ENCODE measurements at places on chromosomes 5 and 9.

DNA sequence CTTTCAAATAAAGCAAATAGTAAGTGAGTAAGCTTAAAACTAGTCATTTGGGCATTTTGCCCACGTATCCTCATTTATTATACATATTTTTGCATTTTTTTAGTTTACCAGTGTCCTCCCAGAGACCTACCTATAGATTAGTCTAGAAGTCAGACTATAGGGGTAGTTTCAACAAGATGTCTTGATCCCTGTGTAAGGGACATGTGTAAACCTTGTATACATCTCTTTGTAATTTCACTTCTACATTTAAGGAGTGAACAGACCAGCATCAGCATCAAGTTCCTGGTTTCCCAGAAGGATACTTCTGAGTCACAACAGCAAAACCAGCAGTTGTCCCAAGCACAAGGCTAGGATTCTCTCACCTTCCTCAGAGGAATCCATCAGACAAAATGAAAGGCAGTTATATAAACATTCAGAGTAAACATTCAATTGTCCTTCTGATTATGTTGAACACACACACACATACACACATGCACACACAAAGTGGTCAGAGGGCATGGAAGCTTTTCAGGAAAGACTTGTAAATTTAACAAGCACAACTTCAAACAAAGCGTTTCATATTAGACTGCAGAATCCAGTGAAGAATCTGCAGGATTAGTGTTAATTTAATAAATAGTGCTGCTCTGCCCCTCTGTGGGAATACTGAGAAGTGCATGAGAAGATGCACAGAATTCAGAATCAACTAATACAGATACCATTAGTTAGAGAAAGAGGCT, 55.4 kb downstream of the HINT1 start:
- DNase-seq = peak; percentile 78

DNA sequence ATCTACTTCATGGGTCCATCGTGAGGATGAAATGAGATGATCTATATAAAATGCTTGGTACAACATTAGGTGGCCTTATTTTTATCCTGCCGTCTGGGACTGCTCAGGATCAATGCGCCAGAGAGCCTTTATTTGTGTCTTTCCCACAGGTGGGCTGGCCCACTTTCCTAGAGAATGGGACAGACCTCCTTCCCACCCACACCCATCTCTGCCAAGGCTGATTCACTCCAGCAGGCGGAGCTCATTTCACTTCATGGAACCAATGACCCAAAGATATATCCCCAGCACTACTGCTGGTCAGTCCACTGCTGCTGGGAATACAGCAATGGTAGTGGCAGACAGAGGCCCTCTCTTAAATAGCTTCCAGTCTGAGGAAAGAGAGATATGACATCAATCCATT, 35.7 kb downstream of the TGFBI start:
- no peak for DNase-seq

DNA sequence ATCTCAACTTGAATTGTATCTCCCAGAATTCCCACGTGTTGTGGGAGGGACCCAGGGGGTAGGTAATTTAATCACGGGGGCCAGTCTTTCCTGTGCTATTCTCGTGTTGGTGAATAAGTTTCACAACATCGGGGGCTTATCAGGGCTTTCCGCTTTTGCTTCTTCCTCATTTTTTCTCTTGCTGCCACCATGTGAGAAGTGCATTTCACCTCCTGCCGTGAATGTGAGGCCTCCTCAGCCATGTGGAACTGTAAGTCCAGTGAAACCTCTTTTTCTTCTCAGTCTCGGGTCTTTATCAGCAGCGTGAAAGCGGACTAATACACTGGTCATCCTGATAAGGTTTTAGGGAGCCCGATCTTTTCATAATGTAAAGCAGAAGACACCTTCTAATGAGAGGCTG, 687.0 kb upstream of the FTMT start:
- DNase-seq = no peak

- no peak for DNase-seq
Observed at GRCh38 chr9:134991808-134992754, 74.4 kb upstream of the FCN1 start.

GRCh38 chr5:8391911-8392310, 523.0 kb downstream of the MTRR start:
- no peak for DNase-seq

GRCh38 chr9:91157883-91158282, 203.8 kb downstream of the AUH start:
- no peak for DNase-seq

GRCh38 chr5:152534641-152535040, 129.6 kb upstream of the NMUR2 start:
- no peak for DNase-seq

DNA sequence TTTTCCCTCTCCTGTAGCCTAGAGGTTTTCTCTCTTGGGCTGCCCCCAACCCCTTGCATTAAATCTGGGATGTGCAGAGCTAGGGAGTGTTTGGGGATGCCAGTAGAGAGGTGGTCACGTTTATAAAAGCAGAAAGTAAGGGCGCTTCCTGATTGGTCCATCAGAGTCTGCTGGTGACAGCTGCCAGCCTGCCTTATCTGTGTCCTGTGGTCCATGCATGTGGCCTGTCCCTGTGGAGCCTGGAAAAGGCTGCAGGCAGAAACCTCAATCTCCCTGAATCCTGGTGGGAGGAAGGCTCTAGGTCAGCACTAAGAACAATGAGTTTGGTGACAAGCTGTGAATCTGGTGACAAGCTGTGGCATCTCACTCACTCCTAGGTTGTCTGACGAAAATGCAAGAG, 42.2 kb downstream of the ARHGEF37 start:
- no peak for DNase-seq

DNA sequence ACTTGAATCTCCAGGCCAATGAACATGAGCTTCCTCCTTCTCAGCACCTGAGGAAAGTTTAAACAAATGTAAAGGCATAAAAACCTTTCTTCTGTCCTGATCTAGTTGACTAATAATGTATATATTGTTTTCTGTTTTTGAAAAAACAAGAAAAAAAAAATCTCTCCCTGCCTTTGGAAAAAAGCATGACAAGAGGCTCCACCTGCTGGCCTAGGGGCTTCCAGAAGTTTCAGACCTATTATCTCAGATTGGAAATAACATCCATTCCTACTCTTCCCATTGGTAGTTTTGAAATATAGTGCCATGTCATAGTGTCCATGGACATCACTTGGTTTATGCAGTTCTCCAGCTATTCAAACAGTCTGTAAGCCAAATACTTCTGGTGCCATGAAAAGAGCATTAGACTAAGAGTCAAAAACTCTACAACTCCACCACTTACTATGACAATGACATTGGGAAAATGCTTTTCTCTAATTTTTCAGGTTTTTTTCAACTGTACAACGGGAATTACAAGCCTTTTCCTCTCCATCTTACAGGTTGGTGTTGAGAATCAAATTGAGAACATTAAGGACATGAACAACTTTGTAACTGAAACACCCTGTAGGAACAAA, 409.6 kb upstream of the MPDZ start:
- DNase-seq = peak; percentile 6

- no peak for DNase-seq
Observed at GRCh38 chr5:83294246-83294645, 177.3 kb upstream of the VCAN start.

DNA sequence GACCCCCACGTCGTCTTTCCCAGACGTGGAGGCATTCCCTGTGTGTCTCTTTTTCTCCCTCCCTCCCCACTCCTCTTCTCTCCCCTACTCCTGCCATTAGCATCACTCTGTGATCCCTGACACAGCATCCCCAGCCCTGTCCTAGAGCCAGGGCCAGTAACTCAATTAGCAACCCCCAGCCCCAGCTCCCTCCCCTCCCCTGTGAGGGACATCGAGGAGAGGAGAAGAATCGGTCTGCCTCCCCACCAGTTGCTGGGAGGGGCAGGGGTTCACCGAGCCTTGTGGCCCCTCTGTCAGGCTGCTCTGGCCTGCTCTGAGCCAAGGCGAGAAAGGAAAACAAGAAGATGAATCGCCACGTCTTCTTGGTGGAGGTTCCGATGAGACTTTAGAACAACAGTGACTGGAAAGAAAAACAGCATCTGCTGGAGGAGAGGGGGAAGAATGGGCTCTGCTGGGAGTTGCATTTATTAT, 123.1 kb downstream of the PAPPA start:
- no peak for DNase-seq

GRCh38 chr5:138455232-138455930, 9.9 kb upstream of the EGR1 start:
- no peak for DNase-seq

DNA sequence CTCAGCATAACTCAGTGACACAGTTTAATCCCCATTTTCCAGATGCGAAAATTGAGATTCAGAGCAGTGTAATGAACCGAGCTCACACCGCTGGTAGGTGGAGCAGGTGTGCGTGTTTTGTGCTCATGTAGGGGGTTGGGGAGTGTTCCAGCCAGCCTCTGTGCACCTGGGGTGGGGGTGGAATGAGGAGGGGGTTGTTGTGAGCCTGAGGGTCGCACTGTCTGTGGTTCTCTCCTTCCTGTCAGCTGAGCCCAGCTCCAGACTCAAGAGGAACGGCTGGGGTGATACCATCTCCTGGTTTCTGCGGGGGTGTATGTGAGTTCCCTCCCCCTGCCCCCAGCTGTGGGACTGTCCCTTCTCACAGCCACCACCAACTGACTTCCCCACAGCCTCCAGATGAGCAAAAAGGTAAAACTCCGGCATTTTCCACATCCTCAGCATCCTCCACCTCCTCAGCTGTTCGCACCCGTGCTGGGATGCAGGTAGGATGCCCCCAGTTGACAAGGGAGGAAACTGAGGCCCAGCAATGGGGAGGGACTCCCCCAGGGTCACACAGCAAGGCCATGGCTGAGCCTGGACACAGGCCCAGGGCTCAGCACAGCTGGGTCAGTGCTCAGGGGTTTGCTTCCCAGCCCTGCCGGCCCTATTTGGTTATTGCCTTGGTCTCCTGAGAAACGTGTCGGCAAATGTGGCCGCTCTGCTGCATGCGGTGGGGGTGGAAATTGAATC, 2.1 kb downstream of the SH2D3C start:
- no peak for DNase-seq

GRCh38 chr5:78813906-78814530, 165.4 kb upstream of the LHFPL2 start:
- no peak for DNase-seq

DNA sequence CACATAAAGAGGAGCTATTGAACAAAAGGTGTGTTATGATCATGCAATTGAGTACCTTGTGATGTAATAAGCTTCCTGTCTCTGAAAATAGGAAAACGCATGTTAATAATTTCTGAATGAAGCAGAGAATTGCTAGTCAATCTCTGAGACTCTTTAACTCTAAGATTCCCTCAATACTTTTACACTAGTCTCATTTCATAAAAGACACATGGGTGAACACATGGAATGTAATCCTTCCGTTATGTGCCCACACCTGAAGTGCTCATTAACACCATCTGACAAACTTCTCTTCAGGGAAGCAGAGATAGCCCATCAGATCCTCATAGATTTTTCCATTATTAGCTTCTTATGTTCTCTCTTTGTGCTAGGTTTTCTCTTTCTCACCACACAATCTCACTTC, 182.4 kb downstream of the TLR4 start:
- DNase-seq = no peak

DNA sequence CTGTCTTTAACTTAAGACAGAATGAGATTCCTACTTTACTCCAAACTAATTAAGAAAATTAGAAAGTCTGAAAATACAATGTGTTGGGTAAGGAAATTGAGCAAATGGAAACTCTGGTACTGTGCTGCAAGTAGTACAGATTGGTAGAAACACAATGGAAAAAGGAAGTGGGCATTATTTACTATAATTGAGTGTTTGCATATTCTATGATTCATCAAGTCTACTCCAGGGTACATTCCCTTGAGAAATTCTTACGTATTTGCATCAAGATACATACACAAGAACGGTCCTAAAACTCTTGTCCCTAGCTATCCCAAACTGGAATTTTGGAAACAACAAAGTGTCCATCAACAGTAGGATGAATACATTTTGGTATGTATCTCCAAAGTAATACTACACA, 123.5 kb upstream of the TARS1 start:
- DNase-seq = no peak

DNA sequence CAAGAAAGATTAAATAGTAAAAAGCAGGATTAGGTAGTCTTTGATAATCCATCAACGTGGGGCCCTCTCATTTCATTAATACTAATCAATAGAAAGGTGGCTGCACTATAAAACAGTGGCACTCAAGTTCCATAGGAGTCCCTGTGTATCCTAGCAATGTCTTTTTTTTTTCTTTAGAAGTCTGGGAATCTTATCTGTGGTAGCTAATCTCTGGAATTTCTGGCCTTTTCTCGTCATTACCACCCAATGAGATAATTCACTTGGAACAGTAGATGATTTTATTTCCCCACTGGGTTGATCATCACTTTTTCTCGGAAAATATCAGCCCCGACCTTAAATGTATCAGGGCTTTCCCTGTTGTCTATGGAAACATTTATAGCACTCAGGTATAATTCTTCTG, 86.8 kb upstream of the CDH6 start:
- no peak for DNase-seq

GRCh38 chr5:99644822-99645221, 716.0 kb upstream of the CHD1 start:
- no peak for DNase-seq

GRCh38 chr5:124760608-124761007, 14.2 kb upstream of the ZNF608 start:
- DNase-seq = no peak

DNA sequence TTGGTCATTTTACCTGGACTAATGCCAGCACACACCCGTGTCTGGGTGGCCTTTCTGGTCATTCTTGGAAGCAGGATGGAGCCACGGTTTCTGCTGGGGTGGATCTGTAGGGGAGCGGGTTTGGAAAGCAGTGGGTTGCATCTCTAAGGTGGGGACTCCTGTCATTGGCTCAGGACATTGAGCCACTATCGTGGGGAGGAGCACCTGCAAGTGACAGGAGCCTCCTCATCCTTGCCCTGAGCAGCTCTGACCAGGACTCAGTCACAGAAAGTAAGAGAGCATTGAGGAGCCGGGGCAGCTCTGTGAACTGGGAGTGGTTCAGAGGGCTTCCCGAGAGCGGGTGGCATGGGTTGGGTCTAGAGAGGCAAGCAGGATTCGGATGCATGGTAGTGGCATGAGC, 3.7 kb downstream of the B4GALT7 start:
- DNase-seq = no peak

GRCh38 chr5:159216454-159216853, 7.1 kb upstream of the RNF145 start:
- no peak for DNase-seq

GRCh38 chr5:67493676-67494075, 297.1 kb upstream of the CD180 start:
- peak; percentile 80 for DNase-seq

DNA sequence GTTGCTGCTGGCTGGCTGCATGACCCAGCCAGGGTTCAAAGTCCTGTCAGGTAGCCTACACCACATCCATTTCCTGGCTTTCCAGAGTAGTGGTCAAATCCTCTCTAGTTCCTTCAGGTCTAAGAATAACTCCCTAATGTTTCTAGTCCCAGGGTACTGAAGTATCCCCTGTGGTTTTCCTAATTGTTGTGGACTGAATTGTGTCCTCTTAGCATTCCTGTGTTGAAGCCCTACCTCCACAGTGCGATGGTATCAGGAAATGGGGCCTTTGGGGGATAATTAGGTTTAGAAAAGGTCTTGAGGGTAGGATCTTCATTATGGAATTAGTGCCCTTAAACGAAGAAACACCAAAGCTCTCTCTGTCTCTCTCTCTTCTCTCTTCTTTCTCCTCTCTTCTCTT, 191.8 kb upstream of the CCNG1 start:
- DNase-seq = no peak

GRCh38 chr5:1933364-1934055, 50.8 kb upstream of the IRX4 start:
- no peak for DNase-seq

- DNase-seq = no peak
Observed at GRCh38 chr9:83020327-83020726, 42.6 kb downstream of the RASEF start.
